Activated naive CD4-positive, alpha-beta T cell treated with Interleukin-2 at 50 U/mL for 16 hours (primary cell): ENCODE measurements at places on chromosomes 5 and 9.

GRCh38 chr5:74490814-74491213 lies 149.7 kb downstream of the ENC1 start:
- no peak for DNase-seq

- no peak for DNase-seq
These were observed 137.9 kb downstream of the MPDZ start for GRCh38 chr9:13141629-13142028.

DNA sequence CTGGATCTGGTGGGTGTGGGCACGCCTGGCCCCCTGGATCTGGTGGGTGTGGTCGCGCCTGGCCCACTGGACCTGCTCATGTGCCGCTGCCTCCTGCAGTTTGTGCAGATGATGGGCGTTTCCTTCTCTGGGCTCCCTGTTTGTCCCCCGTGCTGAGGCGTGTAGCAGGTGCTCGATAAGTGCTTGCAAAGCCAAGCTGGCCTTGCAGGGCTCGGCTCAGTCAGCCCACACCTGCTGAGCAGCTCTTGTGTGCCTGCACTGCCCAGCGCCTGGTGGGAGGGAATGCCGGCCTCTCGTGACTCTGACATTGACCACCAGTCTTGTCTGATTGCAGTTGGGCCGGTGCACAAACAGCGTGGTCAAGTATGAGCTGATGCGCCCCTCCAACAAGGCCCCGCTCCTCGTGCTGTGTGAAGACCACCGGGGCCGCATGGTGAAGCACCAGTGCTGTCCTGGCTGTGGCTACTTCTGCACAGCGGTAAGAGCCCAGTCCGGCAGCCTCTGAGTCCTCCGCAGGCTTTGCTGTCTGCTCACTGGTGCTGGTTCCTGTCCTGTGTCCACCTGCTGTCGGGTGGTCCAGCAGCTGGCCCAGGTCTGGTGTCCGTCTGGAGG lies 102.7 kb upstream of the CACNA1B start:
- no peak for DNase-seq

GRCh38 chr9:105883847-105884246 lies 189.5 kb downstream of the TMEM38B start:
- DNase-seq, result no peak

DNA sequence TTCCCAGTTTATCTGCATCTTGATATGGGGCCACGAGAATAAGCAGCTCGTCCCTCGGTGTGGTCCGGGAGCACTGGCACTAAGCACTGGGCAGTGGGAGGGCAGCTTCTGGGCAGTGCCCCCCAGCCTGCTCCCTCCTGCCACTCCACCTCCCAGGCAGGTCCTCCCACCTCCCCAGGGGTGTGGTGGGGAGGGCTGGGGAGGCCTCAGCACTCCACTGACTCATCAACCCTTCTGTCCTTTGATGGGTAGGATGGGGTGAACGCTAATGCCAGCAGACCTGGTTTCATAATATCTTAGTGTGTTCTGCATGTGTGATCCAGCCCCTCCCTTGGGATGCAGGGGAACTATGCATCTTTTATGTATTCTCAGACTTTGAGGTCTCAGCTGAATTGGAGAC lies 62.2 kb upstream of the GNE start:
- DNase-seq, result no peak

GRCh38 chr5:167861928-167862426 lies 429.5 kb upstream of the WWC1 start:
- no peak for DNase-seq

DNA sequence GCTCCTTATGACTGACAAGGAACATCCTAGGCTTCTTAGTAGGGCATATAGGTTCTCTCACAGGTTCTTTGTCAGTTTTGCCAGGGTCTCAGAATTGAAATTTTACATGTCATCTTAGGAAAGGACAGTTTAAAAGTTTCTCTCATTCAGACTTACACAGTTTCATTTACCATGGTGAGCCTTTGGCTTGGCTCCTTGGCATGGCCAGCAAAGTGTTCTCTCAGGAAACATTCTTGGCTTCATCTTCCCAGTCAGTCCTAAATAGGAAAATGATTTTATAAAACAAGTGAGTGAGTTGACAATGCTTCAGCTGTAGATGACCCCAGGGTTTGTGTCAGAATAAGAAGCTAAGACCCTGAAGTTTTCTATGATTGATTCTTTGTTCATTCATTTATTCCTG lies 191.6 kb downstream of the PCSK5 start:
- DNase-seq, result no peak

DNA sequence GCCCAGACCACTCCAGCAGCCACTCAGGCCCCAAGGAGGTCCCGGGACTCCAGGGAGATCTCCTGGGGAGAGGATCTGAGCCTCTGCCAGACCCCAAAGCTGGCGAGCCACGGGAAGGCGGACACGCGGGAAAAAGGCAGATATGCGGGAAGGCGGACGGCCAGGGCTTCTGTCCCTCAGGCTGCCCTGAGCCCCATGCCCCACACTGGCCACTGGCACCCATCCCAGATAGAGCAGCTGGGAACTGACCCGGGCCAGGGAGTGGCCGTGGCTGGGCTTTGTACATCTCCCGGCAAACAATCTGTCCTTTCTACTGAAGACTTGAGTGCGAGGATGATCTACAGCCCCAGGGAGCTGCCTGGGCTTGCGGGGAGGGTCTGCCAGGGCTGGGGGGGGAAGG lies 21.1 kb upstream of the NOTCH1 start:
- DNase-seq, result no peak

DNA sequence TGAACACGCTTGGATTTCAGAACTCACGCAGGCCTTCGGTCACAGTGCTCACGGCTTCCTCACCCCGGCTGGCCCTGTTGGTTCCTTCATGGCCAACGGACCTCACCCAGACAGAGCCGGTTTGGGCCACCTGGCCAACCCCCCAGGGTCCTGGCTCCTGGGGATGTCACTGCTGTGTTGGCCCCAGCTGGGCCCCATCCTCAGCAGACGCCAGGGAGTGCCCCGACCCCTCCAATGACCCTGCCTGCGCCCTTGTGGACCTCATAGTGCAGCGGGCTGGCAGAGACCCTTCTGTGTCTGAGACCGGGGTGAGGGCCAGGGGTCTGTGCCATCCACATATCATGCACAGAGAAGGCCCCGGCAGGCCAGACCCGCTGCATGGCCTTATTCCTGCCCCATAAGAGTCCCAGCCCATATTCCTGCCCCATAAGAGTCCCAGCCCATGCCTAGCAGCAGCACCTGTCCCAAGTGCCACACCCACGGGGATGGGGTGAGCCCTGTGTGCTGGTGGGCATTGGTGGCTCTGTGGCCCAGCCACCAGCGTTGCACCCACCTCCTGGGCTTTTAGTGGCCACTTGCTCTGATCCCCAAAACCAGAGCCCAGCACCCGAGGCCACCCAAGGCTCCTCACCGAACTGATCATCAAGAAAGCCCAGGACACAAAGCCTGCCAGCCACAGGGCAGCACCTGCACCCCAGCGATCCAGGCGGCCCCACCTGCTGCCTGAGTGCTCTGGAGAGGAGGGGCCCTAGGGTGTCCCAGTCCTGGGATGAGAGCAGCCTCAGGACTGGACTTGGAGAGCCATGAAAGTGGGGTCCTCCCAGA lies 1.3 kb upstream of the LPCAT1 start:
- no peak for DNase-seq

DNA sequence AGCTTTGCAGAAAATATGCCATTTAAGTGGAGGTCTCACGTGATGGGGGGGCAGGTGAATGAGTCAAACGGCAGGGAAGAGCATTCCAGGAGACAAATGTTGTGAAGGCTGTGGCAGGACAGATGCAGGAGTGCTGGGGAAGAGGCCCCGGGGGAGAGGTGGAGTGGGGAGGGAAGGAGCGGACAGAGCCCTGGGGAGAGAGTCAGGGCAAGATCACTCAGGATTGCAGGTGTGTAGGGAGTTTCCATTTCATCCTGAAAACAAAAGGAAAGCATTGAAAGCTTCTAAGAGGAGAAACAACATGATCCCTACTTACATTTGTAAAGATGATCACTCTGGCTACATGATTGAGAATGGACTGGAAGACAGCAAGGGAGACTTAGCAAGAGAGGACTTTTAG lies 323.3 kb downstream of the ASTN2 start:
- no peak for DNase-seq

DNA sequence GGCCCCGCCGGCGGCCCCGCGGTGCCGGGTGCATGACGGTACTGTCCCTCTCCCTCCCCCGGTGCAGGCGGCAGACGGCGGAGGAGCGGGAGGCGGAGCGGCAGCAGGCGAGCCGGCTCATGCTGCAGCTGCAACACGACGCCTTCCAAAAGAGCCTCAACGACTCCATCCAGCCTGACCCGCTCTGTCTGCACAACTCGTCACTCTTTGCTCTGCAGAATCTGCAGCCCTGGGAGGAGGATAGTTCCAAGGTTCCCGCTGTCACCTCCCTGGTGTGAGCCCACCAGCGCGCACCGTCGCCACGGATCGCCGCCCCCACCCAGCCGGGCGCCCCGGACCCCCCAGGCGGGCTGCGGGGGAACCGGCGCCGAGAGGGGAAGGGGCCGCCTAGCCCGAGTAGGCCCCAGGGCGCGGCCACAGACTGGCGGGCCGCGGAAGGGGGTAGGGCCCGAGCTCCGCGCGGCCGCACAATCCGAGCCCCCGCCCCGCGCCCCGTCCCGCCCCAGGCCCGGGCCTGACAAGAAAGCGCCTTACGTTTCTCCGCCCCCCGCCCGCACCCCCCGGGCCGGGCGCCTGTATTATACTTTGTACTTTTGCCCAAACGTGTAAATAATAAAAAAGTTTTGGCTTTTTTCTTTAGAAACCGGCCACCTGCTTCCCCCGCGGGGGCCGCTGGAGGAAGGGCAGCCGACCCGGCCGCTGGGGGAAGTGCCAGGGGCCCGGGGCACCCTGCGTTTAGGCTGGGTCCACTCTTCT lies 2.5 kb downstream of the TLX3 start:
- no peak for DNase-seq

DNA sequence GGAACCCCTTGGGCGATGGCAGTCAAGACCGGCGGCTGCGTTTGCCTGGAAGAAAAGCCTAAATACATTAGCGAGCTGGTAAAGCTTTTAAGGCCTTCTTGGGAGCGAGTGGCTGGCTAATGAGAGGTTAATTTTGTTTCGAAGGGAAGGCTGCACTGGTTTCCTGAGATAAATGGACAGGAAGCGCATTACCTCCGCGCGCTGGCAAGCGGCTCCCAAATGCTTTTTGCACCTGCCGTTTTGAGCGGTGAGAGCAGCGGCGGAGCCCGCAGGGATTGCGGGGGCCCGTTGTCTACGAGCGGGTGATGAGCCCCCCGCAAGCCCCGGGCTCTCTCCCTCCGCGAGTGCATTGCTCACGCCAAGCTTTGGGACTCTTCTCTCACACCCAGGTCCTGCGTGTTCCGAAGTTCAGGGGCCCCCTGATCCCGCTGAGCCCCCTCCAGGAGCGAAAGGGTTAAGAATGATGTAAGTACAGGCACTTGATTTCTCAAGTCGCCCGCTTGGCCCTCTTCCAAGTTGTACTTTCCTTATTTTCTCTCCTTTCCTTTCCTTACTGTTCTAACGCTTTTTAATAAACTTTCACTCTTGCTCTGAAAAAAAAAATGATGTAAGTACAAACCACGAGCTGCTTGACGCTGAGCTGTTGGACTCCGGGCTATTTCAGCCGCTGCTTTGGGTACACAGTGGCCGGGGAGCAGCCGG lies 3.1 kb upstream of the RGMB start:
- DNase-seq, result peak; percentile 23

DNA sequence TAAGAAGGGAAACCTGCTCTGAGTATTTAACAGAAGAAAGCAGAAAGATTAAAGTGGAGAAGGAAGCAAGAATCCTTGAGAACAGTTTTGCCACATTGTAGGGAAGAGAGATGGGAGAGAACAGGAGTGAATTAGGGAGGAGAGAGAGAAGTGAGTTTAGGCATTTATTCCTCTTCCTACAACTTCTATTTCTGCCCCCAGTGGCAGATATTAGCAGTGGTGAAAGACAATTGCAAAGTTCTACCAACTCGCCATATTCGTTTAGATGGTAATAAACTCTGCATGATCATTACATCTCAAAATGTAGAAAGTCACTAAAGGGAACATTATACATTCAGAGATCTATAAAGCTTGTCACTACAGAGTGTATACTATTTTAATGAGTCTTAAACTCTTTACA lies 440.1 kb upstream of the TRPC7 start:
- no peak for DNase-seq

- DNase-seq, result no peak
These were observed 8.6 kb downstream of the BHMT start for GRCh38 chr5:79120221-79120620.

DNA sequence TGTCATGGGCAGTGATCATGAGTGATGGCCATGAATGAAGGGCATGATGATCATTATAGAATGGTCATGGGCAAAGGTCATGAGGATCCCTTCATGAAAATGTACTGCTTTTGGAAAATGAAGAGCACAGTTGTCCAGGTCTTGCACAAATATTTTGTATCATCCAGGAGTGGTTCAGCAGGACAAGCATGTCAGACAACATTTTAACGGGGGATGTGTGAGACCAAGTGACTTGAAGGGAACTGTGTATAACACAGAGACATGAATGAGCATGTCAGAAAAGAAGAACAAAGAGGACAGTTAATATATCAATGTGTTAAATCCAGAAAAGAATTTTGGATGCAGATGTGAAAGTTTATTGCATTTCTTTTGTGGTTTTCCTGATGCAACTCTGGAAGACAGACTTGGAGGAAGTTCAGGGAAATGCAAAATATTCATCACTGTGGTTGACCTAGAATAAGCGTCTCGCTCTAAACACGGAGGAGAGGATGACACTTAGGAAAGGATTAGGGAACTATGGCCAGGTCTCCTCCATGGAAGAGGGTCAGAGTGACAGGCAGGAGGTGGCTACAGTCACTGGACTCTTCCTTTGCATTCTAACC lies 116.1 kb upstream of the IRX4 start:
- DNase-seq, result no peak
